Melanocyte of skin (primary cell): ENCODE measurements at places on chromosomes 3 and 15. TPM values are rescaled to one million over a fixed set of nuclear protein-coding genes. Genes with fewer than 3 reads are reported as not detected.

LRRC2 gene
- 2.0 and 6.2 TPM in 2 replicates for total RNA-seq

SLC15A2 gene
- total RNA-seq: 0.69 and 0.73 TPM in 2 replicates

SMAD6 gene
- total RNA-seq: 0.33 and 0.62 TPM in 2 replicates

COPS2 gene
- total RNA-seq: 52.3 and 82.9 TPM in 2 replicates

PPP1R14D gene
- total RNA-seq: not detected in 2 replicates

GRAMD1C gene
- total RNA-seq: 2.4 and 12.7 TPM in 2 replicates

GPR87 gene
- not detected in 2 replicates for total RNA-seq

ABI3BP gene
- under 0.01 and 2.5 TPM in 2 replicates for total RNA-seq
